ENCODE measurements at places on chromosomes 2 and 18.

GRCh38 chr2:19299032-19299431 lies 59.4 kb downstream of the OSR1 start:
- no peak for DNase-seq

DNA sequence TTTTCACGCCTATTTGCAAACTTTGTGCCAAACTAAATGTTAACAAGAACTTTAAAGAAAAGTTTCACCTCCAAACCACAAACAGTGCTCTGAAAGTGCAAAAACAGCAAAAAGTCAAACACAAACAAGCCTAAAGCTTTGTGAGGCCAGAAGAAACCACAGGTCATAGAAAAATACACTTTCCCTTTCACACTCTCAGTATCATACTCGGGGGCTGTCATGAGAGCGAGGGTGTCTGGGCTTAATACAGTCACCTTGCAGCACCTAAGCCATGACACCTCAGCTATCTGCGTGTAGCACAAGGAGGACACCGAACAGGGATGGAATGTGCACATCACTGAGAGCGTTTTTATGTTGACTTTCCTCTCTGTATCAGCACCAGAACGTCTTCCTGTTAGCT lies 26.6 kb upstream of the SEH1L start:
- no peak for DNase-seq

DNA sequence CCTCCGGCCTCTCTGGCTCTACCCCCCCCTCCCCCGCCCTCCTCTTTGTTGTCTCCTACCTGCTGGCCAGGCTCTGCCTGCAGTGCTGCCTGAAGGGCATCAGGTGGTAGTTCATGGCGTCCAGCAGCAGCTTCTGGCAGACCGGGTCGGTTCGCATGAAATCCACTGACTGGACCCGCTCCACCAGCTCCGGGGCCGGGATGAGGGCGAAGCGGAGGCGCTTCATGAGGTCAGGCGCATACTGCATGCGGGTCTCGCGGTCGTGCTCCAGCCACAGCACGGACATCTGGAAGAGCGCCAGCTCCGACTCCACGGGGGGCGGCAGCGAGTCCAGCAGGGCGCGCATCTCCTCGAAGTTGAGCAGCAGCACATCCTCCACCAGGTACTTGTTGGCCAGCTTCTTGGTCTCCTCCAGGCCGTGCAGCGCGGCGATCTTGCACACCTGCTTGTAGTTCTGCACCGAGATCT lies 3.2 kb downstream of the KLHL14 start:
- DNase-seq: no peak

- DNase-seq: no peak
Measured at GRCh38 chr18:40216856-40217255, 1738.2 kb upstream of the PIK3C3 start.

All from COLO829 (cell line).